ENCODE measurements at places on chromosomes 2 and 18.

DNA sequence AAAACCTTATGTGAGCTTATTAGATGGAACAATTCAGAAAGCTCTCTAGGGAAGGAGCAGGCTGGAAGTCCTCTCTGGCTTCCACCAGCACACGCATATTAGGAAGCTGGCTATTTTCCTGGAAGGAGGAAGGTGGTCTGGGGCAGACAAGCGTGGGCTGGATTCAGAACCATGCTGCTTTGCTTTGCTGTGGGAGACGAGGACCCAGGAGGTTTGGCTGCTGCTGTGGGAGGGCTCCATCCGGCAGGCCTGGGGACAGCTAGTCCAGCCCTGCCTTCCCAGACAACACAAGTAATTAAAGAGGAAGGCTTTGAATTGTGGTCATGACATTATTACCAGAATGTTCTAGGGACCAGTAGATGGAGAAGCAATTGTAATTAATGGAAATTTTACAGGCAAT is 238.8 kb upstream of the MYT1L start:
- no peaks in the 10 kb centered on the region for H3K27me3 ChIP-seq
- DNase-seq: no peak
- H3K27ac ChIP-seq: no peak overlapping the region
- no peaks in the 10 kb centered on the region for H3K4me1 ChIP-seq

DNA sequence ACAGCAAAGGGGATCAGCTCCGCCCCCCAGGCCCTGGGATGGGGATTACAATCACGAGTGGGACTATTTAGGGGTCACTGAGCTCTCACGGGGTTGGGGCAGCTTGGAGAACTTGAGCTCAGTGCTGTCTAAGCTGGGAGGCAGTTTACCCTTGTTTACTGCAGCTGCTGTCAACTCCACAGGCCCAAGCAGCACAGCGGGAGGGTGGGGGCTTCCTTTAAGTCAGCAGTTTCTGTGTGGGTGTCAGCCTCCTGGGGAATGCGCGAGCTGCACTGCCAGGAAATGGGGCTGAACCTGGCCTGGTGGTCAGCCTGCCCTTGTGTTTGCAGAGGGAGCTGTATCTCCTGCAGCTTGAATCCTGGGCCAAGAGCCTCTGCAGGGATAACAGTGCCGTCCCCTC is 29.8 kb downstream of the TOGARAM2 start:
- no peaks in the 10 kb centered on the region for H3K36me3 ChIP-seq
- H3K27ac ChIP-seq: no peak overlapping the region
- H3K4me1 ChIP-seq: peaks cover 30% of the 10 kb centered on the region
- H3K4me3 ChIP-seq: peak overlapping the region; percentile 68

DNA sequence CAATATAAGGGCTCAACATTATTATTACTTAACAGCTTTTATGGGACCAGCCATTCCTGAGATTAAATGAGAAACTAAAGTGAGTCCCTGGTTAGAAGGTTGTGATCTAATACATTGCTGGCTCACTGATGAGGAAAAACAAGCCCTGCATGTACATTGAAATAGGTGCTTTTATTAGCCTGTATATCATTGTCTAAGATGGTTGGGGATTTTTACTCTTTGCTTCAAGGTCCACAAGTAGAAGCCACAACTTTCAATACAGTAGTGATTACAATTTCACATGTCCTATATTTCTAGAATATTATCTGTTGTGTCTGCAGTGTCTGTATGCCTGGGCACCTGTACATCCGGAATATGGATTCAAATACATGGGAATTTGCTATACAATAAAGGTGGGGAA is 104.1 kb upstream of the FZD5 start:
- no peaks in the 10 kb centered on the region for H3K27me3 ChIP-seq
- no peak overlapping the region for H3K27ac ChIP-seq
- no peaks in the 10 kb centered on the region for H3K36me3 ChIP-seq

GRCh38 chr2:241219030-241219382 is 30.5 kb downstream of the ANO7 start:
- peaks cover 18% of the 10 kb centered on the region for H3K4me1 ChIP-seq
- peak overlapping the region; percentile 84 for H3K4me3 ChIP-seq
- H3K36me3 ChIP-seq: no peaks in the 10 kb centered on the region

- no peak overlapping the region for H3K27ac ChIP-seq
- H3K36me3 ChIP-seq: no peaks in the 10 kb centered on the region
- no peak for DNase-seq
- H3K27me3 ChIP-seq: peaks cover 4% of the 10 kb centered on the region
- H3K4me3 ChIP-seq: peak overlapping the region; percentile 33
- peaks cover 3% of the 10 kb centered on the region for H3K4me1 ChIP-seq
Observed at GRCh38 chr2:173571021-173571821, 216.5 kb downstream of the CDCA7 start.

GRCh38 chr2:109611467-109612095 is 2.2 kb downstream of the SEPTIN10 start:
- no peak overlapping the region for H3K27ac ChIP-seq
- DNase-seq: no peak
- peaks cover 4% of the 10 kb centered on the region for H3K4me1 ChIP-seq
- peaks cover 74% of the 10 kb centered on the region for H3K27me3 ChIP-seq
- peaks cover 14% of the 10 kb centered on the region for H3K36me3 ChIP-seq
- no peak overlapping the region for H3K4me3 ChIP-seq

- no peak for DNase-seq
- peaks cover 5% of the 10 kb centered on the region for H3K27me3 ChIP-seq
- no peak overlapping the region for H3K4me3 ChIP-seq
- no peaks in the 10 kb centered on the region for H3K36me3 ChIP-seq
- H3K27ac ChIP-seq: peak overlapping the region; percentile 2
Observed at GRCh38 chr2:174023591-174024523, 58.7 kb upstream of the SP3 start.

- H3K27me3 ChIP-seq: peaks cover 14% of the 10 kb centered on the region
- no peak overlapping the region for H3K4me3 ChIP-seq
- peaks cover 4% of the 10 kb centered on the region for H3K36me3 ChIP-seq
- H3K27ac ChIP-seq: no peak overlapping the region
- H3K4me1 ChIP-seq: no peaks in the 10 kb centered on the region
Observed at GRCh38 chr2:216534809-216535208, 36.2 kb downstream of the RPL37A start.

DNA sequence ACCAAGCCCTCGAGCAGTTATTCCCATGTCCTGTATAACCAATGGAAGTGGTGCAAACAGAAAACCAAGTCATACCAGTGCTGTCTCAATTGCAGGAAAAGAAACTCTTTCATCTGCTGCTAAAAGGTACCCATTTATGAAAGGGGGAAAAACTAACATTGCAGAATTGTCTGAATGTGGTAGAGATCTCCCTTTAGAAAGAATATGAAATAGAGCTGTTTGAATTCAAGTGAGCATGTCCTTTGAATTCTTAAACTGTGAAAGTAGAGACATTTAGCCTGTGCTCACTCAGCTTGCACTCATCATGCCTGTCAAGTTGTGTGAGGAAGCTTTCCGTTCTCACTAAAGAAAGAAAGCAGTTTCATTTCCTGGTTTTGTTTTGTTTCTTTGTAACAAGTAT is 87.4 kb downstream of the EML4 start:
- peaks cover 20% of the 10 kb centered on the region for H3K4me1 ChIP-seq
- peak overlapping the region; percentile 33 for H3K27ac ChIP-seq
- H3K4me3 ChIP-seq: peak overlapping the region; percentile 7
- no peaks in the 10 kb centered on the region for H3K27me3 ChIP-seq
- DNase-seq: no peak
- peaks cover 41% of the 10 kb centered on the region for H3K36me3 ChIP-seq

DNA sequence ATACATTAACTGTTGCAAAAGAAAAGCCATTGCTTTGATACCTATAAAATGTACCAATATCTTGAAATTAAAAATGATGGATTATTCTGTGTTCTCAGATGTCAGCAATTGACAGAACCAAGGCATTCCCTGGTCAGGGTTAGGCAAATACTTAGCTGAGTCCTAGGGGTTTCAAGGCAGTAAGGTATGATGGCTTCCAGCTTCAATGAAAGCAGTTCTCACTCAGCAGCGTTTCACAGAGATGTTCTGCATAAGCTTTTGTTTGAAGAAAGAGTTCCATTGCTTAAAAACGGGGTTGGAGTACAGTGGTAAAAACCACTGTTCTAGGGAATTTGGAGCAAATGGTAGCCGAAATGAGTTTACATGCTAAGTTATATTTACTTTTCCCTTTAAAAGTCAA is 17.0 kb upstream of the KANSL1L start:
- H3K27me3 ChIP-seq: peaks cover 11% of the 10 kb centered on the region
- DNase-seq: no peak
- H3K36me3 ChIP-seq: peaks cover 18% of the 10 kb centered on the region
- H3K27ac ChIP-seq: no peak overlapping the region
- no peaks in the 10 kb centered on the region for H3K4me1 ChIP-seq

GRCh38 chr2:146804288-146804687 is 1040.5 kb upstream of the ACVR2A start:
- H3K4me3 ChIP-seq: no peak overlapping the region
- H3K36me3 ChIP-seq: no peaks in the 10 kb centered on the region
- H3K4me1 ChIP-seq: no peaks in the 10 kb centered on the region
- H3K27ac ChIP-seq: no peak overlapping the region
- H3K27me3 ChIP-seq: no peaks in the 10 kb centered on the region
- DNase-seq: no peak

DNA sequence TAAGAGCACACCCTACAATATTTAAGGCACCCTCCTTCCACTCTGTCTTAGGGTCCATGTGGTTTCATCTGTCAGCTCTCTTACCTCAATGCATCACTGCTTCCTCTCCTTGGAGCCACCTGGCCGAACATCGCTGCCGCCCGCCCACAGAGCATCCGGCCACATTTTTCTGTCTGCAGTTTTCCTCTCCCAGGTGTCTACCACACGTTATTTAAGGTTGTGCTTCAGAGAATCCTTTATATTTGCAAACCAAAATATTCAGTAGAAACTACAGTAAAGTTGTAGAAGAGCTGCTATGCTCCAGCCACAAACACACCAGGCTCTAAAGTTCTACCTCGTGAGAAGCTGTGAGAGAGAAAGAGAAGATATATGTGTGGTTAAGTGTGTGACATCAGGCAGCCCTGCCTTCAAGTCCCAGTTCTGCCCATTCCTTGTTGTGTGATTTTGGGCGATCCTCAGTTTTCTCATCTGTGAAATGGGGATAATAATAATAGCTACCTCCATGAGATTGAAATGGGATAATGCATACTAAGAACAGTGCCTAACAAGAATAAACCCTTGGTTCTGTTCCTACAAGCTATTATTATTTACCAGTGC is 4.9 kb upstream of the STK17B start:
- H3K4me3 ChIP-seq: peak overlapping the region; percentile 52
- no peaks in the 10 kb centered on the region for H3K27me3 ChIP-seq
- peaks cover 50% of the 10 kb centered on the region for H3K4me1 ChIP-seq
- DNase-seq: peak; percentile 90
- peak overlapping the region; percentile 92 for H3K27ac ChIP-seq

DNA sequence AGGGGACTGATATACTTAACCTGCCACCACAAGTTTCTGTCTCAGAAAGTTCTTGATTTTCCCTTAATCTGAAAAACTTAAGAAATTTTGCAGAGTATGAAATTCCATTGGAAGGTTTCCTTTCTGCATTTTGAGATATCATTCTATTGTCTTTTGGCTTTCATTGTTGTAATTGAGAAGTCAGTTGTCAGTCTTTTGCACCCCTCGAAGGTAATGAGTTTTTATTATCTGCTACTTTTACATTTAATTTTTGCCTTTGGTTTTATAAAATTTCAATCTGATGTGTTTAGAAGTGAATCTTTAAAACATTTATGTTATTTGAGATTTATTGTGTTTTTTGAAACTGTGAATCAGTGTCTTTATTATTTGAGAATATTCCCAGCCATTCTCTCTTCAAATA is 4.8 kb upstream of the IL36A start:
- H3K27me3 ChIP-seq: peaks cover 34% of the 10 kb centered on the region
- no peaks in the 10 kb centered on the region for H3K4me1 ChIP-seq
- no peak overlapping the region for H3K4me3 ChIP-seq
- H3K36me3 ChIP-seq: peaks cover 4% of the 10 kb centered on the region

- H3K36me3 ChIP-seq: peaks cover 23% of the 10 kb centered on the region
- no peak overlapping the region for H3K27ac ChIP-seq
- no peaks in the 10 kb centered on the region for H3K27me3 ChIP-seq
- H3K4me1 ChIP-seq: peaks cover 21% of the 10 kb centered on the region
Observed at GRCh38 chr2:60759654-60760053, 3.6 kb downstream of the PAPOLG start.

DNA sequence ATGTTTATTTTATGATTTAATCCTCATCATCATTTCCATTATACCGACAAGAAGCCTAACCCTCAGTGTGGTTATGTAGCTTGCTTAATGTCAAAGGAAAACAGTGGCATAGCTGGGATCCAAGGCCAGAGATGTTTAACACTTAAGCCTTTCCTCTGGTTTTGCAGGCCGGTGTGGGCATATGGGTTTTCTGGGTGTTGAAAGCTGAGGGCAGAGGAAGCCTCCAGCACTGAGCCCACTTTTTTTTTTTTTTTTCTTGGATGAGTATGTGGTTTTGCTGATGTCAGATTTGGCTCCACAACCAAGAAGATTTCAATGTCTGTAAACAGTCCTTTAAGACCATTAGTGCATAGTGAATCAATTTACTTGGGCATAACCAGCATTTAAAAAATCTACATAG is 41.3 kb downstream of the LHCGR start:
- H3K4me3 ChIP-seq: no peak overlapping the region
- peaks cover 4% of the 10 kb centered on the region for H3K27me3 ChIP-seq
- no peak for DNase-seq
- H3K27ac ChIP-seq: no peak overlapping the region
- no peaks in the 10 kb centered on the region for H3K36me3 ChIP-seq

- H3K4me3 ChIP-seq: no peak overlapping the region
- peaks cover 91% of the 10 kb centered on the region for H3K36me3 ChIP-seq
- no peak overlapping the region for H3K27ac ChIP-seq
- no peak for DNase-seq
Observed at GRCh38 chr2:3162442-3163077, 215.1 kb downstream of the EIPR1 start.

GRCh38 chr2:128603411-128603924 is 284.8 kb upstream of the HS6ST1 start:
- H3K36me3 ChIP-seq: no peaks in the 10 kb centered on the region
- DNase-seq: no peak
- H3K4me1 ChIP-seq: no peaks in the 10 kb centered on the region
- no peak overlapping the region for H3K4me3 ChIP-seq

GRCh38 chr2:715854-716560 is 38.8 kb upstream of the TMEM18 start:
- H3K4me3 ChIP-seq: no peak overlapping the region
- H3K27me3 ChIP-seq: peaks cover 52% of the 10 kb centered on the region
- DNase-seq: no peak
- no peak overlapping the region for H3K27ac ChIP-seq

GRCh38 chr18:2340335-2340734 is 231.0 kb downstream of the METTL4 start:
- no peaks in the 10 kb centered on the region for H3K36me3 ChIP-seq
- H3K27ac ChIP-seq: no peak overlapping the region
- H3K27me3 ChIP-seq: peaks cover 13% of the 10 kb centered on the region
- DNase-seq: no peak
- H3K4me1 ChIP-seq: no peaks in the 10 kb centered on the region
- no peak overlapping the region for H3K4me3 ChIP-seq

Measured in stimulated activated naive B cell treated with anti-CD40 and anti-IgM and Interleukin-4, amounts not matched to agents 10 μg/mL and 1 μg/mL and 100 μg/mL, for 72 hours (primary cell).